ENCODE measurements at places on chromosomes 4 and X.

GRCh38 chr4:101833480-101833879 is 43.0 kb downstream of the BANK1 start:
- DNase-seq: no peak

DNA sequence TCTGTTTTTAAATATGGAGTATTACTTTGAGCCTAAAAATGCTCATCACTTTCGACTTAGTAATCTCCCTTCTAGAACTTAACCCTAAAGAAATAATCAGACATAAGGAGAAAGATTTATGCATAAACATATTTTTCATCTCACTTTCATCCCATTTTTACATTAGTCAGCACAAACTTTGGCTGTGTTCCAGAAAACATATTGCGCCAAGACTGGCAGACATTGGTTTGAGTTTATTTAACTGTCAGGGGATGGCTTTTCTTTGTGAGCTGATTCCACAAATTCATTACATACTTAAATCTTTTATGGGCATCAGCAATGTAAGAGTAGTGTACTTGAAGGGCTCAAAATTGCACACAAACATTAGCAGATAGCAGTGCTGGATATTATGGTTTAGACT is 23.7 kb downstream of the MAOA start:
- DNase-seq: no peak

- DNase-seq: no peak
Measured at GRCh38 chr4:78720994-78721677, 55.0 kb upstream of the BMP2K start.

GRCh38 chr4:3911252-3911856 is 145.2 kb downstream of the ADRA2C start:
- no peak for DNase-seq

- no peak for DNase-seq
Measured at GRCh38 chr4:112279025-112279881, 6.5 kb downstream of the TIFA start.

- DNase-seq: no peak
Measured at GRCh38 chr4:95572304-95572991, 23.7 kb upstream of the UNC5C start.

DNA sequence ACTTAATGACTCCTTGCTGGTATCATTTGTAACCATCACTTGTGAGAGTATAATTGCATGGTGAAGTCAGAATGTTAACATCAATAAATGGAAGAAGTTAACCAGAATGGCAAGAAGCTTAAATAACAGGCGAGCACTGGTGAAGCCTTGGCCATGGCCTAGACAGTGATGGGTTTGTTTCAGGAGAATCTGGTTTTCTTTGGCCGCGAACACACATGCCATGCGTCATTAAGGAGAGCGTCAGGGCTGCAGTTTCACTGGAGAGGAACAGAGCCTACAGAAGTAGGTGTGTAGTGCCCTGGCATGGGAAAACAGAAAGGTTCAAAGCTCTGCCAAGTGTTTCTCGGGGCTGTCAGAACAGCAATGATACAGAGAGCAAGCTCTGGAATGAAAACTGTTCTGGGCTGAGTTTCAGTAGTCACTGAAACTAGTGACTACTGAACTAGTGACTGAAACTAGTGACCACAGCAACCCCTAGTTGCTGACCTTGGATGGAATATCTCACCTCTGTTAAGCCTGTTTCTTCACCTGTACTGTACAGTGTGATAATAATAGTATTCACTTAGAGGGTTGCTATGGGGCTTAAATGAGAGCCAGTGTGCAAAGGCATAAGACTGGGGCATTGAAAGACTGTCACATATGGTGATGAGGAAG is 93.8 kb downstream of the C4orf51 start:
- DNase-seq: no peak

GRCh38 chr4:182502064-182502463 is 258.9 kb downstream of the TENM3 start:
- no peak for DNase-seq

DNA sequence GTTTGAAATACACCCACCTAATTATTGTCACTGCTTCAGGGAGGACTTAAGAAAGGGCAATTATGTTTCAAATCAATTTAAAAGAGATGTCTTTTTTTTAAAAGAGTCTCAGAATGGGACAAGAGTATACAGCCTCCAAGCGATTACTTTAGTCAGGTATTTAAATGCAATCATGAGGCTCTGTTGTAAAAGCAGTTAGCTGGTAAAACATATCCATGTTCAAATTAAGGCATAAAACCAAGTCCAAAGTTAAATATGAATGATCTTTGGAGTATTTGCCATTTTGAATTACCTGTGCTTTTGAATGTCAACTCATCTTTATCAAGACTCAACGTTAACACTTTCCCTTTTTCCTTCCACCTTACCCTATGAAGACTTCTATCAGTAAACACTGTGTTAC is 13.7 kb downstream of the RPS6KA6 start:
- DNase-seq: no peak

DNA sequence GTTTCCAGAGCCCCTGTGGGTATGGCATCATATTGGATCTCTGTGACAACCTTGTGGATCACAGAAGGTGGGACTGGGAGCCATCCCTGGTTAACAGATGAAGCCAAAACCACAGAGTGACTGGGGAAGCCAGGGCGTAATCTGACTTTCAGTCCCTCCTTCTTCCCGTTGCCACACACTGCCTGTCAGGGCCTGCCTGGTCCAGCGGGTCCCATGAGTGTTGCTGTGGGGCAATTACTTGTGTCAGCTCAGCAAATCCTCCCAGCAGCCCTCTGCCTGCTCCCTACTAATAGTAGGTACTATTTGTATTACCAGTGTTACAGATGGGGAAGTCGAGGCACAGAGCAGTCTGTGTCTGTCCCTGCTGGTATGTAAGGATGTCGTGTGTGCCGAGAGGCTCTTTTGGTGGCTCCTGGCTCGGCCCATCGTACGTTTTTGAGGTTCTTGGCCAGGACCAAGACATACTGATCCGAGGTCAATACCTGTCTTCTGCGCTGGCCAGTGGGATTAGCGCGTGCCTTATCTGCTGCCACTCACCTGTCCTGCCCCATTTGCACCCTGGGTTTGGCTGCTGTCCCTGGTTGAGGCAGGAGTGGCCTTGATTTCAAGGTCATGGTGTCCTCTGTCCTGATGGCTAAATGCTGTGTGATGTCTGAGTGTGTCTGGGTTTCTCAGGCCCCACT is 5.7 kb downstream of the NSG1 start:
- DNase-seq: no peak

GRCh38 chrX:119942831-119943184 is 743 bp downstream of the NKAP start:
- DNase-seq: no peak

GRCh38 chr4:16783119-16783518 is 115.3 kb downstream of the LDB2 start:
- DNase-seq: peak; percentile 25

GRCh38 chr4:90163872-90164271 is 36.7 kb downstream of the CCSER1 start:
- no peak for DNase-seq

- DNase-seq: no peak
Measured at GRCh38 chr4:30630431-30630830, 89.7 kb upstream of the PCDH7 start.

- no peak for DNase-seq
Measured at GRCh38 chr4:11053601-11054220, 369.1 kb upstream of the CLNK start.

DNA sequence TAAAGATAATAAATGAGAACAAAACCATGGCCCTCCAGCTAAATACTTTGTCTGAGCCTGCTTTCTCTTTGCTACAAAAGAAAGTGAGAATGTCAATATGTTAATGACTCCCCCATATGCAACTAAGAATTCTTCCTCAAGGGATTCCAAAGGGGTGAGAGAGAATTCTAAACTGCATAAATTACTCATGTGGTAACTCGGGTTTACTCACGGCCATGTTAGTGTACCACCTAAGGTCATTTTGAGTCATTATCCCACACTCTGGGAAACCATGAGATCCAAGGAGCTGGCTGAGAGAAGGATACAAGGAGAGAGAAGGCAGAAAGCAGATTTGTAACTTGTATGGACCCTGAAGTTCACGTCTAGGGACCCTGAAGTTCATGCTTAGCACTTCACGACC is 190.3 kb downstream of the DHX15 start:
- no peak for DNase-seq

DNA sequence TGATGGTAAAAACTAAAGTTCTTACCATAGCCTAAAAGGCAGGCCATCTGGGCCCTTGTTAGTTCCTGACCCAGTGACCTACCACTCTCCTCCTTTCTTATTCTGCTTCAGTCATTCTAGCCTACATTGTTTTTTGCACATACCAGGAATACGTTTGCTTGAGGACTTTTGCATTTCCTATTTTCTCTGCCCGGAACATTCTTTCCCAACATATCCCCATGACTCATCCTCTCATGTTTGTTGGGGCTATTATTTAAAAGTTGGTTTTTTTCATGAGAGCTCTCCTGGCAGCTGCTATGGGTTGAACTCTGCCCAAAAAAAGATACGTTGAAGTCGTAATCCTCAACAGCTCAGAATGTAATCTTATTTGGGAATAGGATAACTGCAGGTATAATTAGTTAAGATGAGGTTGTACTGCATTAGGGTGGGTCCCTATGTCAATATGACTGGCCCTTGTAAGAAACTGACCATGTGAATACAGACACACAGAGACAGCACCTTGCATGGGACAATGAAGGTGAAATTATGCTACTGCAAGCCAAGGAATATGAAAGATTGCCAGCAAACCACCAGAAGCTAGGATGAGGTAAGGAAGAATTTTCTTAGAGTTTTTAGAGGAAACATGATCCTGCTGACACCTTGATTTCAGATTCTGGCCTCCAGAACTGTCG is 138.3 kb upstream of the PDHA2 start:
- DNase-seq: no peak

- DNase-seq: no peak
Measured at GRCh38 chr4:181807771-181808170, 435.4 kb upstream of the TENM3 start.
